ENCODE measurements at places on chromosomes 5 and 9.

GRCh38 chr9:126248680-126249079 lies 77.9 kb upstream of the MVB12B start:
- no peak for DNase-seq

DNA sequence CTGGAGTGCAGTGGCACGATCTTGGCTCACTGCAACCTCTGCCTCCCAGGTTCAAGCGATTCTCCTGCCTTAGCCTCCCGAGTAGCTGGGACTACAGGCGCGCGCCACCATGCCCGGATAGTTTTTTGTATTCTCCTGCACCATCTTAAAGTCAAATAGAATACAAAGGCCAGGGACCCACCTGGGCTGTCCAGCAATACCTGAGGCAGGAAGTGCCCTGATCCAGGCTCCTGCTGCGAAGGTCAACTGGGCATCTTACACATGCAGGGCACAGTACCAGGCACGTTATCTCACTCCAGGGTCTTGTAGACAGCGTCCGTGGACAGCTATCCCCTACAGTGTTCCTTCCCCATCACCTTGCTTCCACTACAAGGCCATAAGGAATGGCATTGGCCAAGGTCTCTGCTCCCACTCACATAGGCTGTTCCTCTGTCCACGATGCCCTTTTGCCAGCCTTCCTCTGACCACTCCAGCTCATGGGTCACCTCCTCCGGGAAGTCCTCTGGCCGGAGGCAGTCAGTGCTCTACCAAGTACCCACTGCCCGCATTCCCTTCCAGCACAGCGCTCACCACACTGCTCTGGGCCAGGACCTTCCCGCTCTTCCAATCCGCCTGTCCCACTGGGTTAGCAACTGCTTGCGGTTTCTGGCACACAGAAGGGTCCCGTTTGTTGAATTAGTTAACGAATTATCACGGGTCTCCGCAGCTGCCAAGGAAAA lies 978 bp downstream of the P4HA2 start:
- peak; percentile 47 for DNase-seq

GRCh38 chr5:68419637-68420452 lies 204.3 kb downstream of the PIK3R1 start:
- no peak for DNase-seq

- peak; percentile 71 for DNase-seq
Measured at GRCh38 chr5:124746916-124747790, 714 bp upstream of the ZNF608 start.

DNA sequence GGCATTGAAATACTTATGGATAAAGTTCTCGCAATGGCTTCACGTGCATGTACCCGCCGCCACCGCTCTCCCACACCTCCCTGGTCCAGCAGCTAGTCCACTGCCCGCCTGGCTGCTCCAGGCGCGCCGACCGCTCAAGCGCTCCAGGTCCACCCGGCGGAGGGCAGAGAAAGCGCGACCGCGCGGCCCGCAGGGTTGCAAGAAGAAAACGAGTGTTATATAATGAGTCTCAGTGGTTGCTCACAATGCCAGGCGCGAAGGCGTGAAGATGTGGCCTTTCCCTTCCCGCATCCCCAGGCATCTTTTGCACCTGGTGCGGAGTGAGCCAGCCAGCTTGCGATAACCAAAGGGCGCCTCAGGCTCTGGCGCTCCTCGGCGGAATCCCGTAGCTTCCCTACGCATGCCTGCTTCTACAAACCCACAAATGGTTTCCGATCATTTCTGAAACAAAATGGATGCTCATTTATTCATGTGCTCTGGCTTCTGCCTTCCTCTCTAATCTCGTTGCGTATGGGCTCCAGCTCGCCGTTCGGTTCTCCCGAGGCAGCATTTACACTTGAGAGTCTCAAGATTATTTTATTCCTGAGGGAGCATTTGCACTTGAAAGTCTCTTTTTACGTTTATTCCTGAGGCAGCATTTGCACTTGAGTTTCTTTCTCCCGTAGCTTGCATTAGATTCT lies 25.7 kb downstream of the CDKN2A start:
- DNase-seq: peak; percentile 59

GRCh38 chr5:124980163-124980941 lies 233.9 kb upstream of the ZNF608 start:
- peak; percentile 61 for DNase-seq

DNA sequence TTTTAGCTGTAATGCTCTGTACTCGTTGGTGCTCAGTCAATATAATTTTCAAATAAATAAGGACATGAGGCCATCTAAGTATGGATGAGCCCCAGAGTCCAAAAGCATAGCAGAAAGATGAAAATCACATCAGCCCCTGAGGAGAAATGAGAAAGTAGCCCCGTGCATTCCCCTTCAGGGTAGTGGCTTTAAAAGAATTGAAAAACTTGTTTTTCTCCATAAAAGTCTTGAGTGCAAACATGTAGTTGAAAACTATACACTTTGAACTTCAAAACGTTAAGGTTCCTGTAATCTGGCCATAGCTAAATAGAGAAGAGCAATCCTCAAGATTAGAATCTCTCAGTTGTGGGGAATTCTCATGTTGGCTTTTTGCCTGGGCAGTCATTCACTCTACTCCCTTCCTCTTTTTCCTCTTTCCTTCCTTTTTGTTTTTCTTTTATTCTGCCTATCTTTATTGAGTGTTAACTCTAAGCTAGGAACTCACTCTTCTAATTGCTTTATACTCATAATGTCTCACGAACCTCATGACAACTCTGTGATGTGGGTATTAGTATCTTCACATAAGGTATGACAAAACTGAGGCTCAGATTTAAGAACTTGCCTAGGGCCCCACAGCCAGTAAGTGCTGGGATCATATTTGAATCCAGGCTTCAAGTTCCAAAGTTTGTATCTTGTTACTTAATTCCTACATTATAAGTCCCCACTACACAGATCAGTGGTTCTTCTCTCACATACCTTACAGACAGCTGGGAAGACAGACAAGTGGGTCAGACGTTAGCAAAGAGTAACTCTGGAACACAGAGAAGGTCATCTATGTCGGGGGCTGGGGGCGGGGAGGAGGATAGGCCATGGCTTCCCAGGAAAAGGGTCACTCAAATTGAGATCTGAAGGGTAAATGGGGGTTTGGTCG lies 46.4 kb upstream of the ABCA1 start:
- DNase-seq: no peak

GRCh38 chr5:50995285-50995942 lies 329.0 kb downstream of the PARP8 start:
- DNase-seq: no peak

DNA sequence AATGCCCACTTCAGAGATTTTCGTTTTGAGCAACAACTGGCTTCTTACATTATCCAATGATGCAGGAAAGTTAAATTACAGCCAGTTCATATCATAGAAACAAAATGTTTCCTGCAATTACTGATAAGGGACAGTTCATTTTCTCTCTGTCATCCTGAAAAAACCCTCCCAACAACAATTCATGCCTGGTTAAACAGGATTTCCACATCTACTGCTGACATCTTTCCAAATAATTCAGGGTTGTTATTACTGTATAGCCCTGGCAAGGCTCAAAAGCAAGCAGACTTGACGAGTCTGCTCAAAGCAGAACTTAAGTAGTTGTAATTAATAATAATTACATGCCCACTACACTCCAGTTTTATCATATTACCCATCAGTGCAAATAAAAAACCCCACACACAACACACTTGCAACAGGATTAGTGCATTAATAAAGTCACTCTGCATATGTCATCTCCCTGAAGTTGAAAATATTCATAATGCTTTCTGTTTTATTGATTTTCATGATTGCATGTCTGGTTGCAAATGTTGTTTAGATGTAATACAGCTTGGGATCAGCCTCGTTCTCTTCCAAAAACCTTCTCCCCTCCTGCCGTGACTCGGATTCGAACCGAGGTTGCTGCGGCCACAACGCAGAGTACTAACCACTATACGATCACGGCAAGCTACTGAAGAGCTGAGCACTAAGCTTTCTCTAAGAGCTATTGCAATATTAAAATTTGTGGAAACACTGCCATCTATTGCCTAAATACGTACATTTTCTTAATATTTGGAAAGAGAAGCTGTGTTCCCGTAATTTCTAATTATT lies 119.6 kb upstream of the NFIB start:
- no peak for DNase-seq

DNA sequence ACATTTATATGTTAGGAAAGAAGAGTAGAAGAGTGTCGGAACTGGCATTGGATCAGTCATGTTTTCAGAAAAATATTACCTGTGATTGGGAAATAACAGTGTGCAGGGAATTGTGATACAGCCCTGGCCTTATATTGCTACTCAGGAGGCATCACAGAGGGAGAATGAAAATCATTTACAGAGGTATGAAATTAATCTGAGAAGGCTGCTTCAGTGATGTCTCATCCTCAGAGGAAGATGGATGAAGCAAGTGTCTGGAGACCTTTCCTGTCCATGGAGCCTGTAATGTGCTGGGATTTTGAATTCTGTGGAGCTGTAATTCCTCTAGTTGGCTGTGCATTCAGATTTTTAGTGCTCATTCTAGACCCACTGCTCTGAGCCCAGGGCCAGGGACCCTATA lies 3.8 kb downstream of the ACTBL2 start:
- no peak for DNase-seq

DNA sequence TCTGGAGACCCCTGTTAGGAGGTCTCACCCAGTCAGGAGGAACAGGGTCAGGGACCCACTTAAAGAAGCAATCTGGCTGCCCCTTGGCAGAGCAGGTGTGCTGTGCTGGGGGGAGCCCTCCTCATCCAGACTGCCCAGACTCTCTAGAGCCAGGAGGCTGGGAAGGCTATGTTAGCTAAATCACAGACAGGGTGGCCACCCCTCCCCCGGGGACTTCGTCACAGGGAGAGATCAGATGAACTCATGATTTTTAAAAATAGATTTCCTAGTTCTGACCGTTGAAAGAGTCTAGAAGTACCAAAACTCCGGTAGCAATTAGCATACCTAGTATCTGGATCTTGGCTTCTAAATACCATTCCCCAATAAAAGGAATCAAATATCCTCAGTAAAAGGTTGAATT lies 35.0 kb upstream of the FOXB2 start:
- DNase-seq: no peak

- no peak for DNase-seq
Measured at GRCh38 chr9:114408645-114409044, 20.9 kb upstream of the AKNA start.

- no peak for DNase-seq
Measured at GRCh38 chr5:179314606-179315355, 30.5 kb downstream of the ADAMTS2 start.

DNA sequence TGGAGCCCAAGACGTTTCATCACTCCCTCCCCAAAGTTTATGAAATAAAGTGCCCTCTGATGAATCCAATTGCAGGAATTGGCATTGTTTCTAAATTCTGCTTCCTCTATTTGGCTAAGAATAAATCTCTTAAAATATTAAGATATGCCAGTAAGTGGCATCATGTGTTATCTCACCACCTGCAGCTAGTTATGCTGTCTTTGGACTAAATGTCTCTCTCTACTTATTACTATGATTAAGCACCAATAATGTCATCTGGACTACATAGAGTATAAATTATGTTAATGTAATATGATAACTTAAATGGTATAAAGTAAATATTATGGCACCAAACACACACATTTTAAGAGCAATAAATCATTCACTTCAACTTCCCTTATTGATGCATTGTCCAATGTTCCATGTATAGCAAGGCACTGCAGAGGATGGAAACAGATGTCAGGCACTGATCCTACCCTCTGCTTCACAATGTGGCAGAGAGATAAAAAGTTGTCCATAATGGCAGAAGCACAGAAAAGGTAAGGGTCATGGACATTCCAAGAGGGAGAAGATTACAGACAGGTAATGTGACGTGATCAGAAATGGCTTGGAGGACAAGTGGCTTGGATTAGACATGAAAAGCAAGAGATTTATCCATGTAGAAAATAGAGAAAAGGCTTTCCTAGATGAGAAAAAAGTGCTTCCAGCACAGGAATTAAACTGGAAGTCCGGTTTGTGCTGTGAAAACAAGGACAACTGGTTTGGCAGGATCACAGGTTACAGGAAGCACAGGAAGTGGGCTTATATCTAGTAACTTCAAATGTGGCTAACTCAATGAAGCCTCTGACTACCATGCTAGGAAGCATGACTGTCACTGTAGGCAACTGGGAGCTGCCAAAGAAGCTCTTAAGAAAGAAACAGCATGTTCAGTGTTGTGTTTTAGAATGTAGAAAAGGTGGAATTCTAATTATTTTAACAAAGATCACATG lies 26.7 kb downstream of the MARCHF11 start:
- no peak for DNase-seq

- no peak for DNase-seq
Measured at GRCh38 chr5:153960269-153961215, 78.2 kb downstream of the FAM114A2 start.

DNA sequence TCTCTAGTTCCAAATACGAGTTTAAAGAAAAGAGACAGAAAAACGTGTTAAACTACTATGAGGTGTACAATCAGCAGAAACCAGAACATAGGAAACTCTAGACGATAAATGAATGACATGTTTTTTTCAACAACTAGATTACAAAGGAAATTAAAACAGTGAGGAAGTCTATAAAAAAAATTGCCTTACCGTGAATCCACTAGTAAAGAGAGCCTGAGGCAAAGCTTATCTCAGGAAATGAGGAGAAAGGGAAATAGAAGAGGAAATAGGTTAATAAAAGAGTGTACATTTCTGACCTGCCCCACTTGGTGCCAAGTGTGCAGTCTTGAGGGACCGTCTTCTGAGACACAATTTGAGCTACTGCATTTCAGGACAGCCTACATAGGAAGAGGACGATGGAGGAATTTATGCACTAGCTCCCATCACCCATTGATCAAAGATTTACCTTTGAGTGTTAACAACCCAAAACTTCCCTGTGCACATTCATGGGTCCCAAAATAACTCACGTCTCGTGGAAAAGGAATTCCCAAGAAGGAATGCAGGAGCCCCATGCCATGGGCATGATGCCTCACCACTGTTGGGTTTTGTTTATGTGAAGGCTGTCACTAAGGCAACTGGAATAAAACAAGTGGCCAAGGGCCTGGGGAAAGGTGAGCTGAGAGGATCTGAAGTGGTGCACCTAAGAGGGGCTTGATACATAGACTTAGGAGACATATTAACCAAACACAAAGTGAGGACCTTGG lies 53.6 kb upstream of the SLC1A3 start:
- DNase-seq: no peak

- no peak for DNase-seq
Measured at GRCh38 chr5:143182901-143183820, 220.3 kb downstream of the NR3C1 start.

DNA sequence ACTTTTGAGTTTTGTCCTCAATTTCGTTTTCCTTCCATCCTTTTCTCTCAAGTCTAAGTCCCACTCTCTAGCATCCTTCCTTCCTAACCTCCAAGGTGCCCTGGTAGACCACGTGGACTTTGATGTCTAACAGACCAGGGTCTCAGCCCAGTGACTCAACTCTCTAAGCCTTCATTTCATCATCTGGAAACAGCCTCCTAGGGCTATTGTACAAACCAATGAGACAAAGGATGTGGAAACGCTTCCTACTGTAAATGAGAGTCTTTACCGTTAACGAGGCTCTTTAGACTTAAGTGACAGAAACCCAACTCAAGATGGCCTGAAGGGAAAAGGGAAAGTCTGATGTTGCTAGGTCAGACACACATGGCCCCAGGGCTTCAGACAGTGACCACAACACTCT lies 49.2 kb upstream of the CPLX2 start:
- no peak for DNase-seq

- DNase-seq: no peak
Measured at GRCh38 chr9:89213396-89213880, 34.8 kb upstream of the SHC3 start.

- no peak for DNase-seq
Measured at GRCh38 chr9:7784472-7784871, 15.1 kb downstream of the DMAC1 start.

- no peak for DNase-seq
Measured at GRCh38 chr5:98103807-98104206, 669.7 kb upstream of the RGMB start.

- no peak for DNase-seq
Measured at GRCh38 chr9:78539904-78540303, 243.0 kb downstream of the PSAT1 start.

Data from H1 (cell line).